ENCODE measurements at places on chromosomes 16 and 17.

GRCh38 chr17:32445074-32445415 is 735 bp downstream of the PSMD11 start:
- peak; percentile 15 for DNase-seq

GRCh38 chr16:8931859-8932258 is 31.8 kb downstream of the USP7 start:
- DNase-seq, result no peak

- DNase-seq, result no peak
Observed at GRCh38 chr17:76642032-76642561, 1.5 kb downstream of the ST6GALNAC1 start.

DNA sequence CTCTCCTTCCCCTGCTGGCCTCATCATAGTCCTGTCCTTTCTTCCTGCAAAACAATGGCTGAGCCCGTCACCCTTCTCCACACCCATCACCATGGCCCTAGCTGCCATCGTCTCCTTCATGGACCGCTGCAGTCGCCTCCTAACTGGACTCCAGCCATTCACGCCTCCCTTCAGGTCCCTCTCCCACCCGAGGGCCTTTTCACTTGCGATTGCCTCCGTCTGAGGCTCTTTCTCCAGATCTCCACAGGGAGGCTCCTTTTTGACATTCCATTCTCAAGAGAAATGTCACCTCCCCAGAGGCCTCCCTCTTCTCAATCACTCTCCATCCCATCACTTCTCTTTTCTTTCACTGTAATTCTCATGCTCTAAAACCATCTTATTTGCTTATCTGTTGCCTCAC is 23.5 kb downstream of the GSG1L start:
- no peak for DNase-seq

GRCh38 chr16:11892761-11893160 is 23.0 kb downstream of the GSPT1 start:
- DNase-seq, result no peak

DNA sequence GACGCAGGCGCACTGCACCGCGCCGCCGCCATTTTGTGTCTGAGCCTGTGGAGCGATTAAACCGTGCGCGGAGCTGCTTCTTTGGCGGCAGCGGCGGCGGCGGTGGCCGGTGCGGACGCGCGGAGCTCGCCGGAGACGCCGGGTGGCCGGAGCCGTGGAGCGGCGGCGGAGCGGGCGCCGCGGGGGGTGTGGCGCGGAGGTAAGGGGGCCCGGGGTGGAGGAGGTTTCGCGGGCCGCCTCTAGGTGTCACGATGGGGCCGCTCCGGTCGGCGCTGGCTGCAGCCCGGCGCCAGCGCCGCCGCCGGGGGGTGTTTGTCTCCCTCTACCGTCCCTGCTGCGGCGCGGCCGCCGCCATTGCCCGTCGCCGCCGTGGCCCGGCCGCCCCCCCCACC is at the start of gene CTCF:
CTCF (plus strand) TSS at position 1 of the 392 bp plus-strand sequence. CDS start 48,307 bp downstream, outside the sequence.
- DNase-seq, result peak; percentile 54

DNA sequence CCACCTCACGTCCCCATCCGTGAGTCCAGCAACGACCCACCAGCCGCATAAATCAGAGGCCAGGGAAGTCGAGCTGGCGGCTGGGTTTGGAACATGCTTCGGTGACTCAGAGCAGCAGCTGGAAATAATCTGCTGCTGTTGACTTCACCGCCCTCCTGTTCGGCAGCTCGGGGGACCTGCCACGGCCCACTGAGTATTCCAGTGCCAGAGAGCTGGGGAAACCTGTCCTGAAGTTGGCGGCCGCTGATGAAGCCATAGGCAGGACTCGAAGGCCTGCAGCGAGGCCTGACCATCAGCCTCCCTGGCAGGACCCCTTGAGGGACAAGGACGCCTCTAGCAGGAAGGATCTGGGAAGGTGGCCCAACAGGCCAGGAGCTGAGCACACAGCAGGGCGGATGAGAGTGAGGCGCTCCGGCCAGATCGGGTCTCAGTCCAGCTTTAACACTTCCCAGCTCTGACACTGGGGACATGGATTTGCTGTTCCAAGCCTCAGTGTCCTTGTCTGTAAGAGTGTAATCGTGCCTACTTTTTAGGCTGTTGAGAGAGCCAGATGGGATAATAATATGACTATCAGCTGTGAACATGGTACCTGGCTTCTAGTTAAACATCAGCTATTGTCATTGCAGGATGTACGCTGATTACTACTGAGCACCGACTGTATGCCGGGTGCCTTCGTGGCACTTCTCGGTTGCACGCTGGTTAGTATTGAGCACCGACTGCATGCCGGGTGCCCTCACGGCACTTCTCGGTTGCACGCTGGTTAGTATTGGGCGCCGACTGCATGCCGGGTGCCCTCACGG is 50.4 kb upstream of the CIBAR2 start:
- DNase-seq, result no peak

- DNase-seq, result no peak
Observed at GRCh38 chr17:43400943-43401717, 2.3 kb downstream of the ARL4D start.
